ENCODE measurements at places on chromosomes 3 and 15.
A peak's percentile ranks its signal among the peaks of the same experiment; 100 is the strongest.

DNA sequence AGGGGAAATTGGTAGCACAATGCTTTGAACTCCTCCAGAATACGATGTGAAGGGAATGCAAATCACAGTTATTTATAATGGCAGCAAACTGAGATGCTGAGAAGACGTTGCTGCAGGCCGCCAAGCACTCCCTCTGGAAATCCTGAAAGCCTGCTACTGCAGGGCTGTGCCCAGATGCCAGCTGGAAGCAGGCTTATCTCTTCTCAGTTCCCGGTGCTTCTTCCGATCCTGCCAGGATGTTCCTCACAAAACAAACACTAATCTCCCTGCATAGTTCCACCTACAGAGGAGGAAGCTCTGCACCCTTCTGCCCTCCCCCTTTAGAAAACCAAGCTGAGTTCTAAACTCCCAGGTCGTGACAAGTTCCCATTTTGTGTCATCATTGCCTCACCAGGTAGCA lies 201.7 kb upstream of the BCL6 start:
- DNase-seq = no peak

DNA sequence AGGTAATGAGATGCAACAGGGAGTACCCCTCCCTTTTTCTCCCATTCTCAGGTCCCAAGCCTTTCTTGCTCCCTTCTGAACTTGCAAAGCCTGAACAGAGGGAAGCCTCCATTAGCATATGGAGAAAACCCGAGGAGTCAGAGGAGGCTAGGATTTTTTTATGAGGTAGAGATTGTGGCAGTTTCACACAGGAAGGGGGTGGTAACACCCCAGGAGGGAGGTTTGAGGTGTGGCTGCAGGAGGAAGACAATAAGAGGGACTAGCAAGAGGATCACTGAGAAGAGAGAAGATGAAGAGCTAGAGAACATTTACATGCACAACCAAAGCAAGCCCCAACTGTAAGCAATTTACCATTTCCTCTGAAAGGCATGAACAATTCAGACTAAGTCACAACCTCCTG lies 322.7 kb downstream of the SV2B start:
- DNase-seq = no peak

DNA sequence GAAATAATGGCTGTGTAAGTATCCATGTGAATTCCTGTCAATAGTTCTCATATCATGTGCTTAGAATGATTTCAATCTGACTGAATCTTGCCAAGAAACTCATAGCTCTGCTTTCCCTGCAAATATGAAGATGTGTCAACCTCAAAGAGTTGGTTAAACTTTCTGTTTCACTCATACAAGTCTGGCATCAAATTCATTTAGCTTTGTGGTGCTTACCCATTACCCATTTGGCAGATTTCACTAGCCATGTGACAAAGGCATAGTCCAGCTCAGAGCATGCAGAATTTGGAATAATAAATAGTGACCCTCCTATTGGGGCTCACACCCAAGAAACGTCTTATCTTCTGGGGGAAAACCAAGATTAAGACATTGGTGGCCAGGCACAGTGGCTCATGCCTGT lies 256.6 kb upstream of the TPRG1 start:
- no peak for DNase-seq

DNA sequence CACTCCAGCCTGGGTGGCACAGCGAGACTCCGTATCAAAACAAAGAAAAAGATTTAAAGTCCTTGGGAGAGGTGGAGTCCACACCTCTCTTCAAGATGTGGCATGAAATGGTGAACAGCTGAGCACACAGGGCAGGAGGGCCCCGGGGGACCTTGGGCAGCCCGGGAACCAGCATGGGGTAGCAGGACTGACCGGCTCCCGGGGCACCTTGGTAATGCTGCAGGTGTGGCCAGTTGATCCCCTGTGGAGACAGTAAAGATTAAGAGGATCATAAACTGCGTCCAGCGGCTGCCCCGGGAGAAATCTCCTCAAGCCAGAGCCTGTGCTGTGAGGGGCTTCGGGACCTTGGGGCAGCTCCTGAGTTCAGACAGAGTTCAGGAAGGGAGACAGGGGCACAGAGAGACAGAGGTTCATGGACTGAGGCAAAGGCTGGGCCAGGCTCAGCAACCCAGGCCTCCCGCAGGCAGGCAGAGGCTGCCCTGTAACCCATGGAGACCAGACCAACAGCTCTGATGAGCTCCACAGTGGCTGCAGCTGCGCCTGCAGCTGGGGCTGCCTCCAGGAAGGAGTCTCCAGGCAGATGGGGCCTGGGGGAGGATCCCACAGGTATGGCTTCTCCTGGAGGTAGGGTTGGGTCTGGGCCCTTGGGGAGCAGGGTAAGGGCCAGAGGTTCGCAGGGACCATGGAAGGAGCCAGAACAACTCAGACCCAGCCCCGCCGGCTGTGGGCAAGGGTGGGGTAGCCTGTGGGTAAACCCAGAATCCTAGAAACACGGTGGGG lies at the start of gene NR2E3:
NR2E3 (plus strand) TSS at position 299 of the 780 bp plus-strand sequence; CDS start at position 489, 190 bp downstream.
- DNase-seq = no peak

DNA sequence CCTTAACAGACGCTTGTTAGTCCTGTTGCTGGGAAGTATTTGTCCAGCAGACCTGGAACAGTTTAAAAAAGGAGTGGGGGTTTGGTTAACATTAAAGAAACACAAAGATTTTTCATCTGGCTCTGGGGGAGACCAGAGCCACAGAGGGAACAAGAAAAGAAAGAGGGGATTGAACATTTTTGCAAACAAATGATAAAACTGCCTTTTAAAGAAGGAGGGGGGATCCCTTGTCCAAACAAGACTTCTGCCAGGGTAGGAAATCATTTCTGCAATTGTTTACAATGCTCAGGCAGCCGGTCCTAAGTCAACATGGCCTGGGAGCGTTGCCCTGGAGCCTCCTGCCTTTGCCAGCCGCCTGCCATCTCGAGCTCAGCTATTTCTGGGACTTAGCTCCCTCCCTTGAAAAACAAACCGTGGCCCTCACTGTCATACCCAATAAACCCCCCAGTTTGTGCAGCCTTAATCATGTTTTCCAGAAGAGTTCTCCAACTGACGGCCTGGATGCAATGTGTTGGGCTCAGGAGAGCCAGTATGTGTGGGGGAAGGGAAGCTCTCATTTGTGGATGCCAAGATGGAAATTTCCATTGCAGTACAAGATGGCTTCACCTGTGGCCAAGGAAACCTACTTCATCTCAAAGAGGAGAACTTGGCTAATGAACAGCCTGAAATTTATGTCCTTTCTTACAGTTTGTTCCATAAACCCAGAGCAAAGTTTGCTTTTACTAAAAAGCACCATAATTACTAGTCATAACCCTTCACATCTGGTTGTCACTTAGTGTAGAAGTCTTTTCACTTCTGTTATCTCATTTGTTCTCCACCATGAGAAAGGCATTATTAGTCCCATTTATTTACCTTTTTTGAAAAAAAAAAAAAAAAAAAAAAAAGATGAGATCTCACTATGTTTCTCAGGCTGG lies 75.9 kb upstream of the RNU6-1 start:
- DNase-seq = no peak

DNA sequence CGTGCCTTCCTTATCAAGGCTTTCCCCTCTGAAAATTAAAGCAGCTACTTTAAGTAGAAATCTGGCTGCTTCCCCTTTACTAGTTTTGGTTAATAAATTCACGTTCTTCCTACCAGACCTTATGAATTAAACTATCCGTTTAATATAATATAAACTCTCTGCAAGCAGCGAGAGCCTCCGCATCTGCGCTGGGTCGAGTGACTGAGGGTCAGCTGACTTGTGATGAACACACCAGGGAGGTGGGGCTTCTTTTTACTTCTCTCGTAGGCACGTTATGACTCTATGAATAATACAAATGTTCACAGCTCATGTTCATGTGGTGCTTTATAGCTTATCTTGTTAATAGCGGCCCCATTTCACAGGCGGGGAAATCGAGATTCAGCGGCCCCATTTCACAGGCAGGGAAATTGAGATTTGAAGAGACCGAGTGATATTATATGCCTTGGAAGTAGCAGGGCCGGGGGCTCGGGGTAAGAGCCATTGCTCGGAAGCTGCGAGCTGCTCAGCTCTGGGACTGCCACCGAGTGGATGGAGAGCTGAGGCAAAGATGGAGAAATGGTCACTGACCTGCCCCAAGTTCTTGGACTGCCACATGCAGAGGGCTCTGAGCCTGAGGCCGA lies 8.3 kb downstream of the MUC4 start:
- DNase-seq = no peak

DNA sequence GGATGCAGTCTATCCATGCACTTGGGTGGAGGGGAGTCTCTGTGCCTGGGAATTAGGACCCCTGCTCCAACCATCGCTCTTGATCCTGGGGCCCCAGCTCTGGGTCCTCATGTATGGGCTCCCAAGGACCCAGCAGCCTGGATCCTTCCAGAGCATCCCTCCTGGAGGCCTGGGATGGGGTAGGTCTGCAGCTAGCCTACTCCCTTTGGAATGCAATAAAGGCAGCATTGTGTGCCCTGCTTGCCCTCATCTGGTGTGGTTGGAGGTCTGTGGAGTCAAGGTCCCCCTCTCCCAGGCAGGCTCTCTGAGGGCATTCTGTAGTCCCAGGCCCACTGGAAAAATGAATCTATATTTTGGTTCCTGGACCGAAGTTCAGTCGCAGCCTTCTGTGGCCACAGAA lies 15.0 kb upstream of the SLC28A1 start:
- DNase-seq = no peak

- DNase-seq = no peak
Observed at GRCh38 chr3:30167541-30168011, 438.8 kb upstream of the TGFBR2 start.

GRCh38 chr3:185175370-185175987 lies 22.6 kb upstream of the C3orf70 start:
- peak; percentile 15 for DNase-seq

- DNase-seq = no peak
Observed at GRCh38 chr3:46693038-46693891, at the start of gene ALS2CL. ALS2CL (minus strand) TSS chr3:46693679; CDS start chr3:46689440, 4,239 bp downstream.

DNA sequence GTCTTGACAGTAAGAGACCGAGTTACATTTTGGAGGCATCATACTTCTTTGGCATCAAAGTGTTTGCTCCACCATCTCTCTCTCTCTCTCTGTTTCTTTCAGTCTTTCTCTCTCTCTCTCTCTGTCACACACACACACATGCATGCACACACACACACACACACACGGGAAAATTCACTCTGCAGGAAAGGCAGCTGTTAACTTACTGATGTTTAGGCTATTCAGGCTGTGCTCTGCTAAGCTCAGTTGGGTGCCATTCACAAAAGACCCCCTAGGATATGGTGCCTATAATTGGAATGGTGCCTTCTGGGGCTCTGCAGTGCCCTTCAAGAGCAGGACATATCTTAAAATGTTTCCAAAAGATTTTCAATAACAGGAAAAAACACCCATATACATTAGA lies 78.2 kb downstream of the KCNH8 start:
- DNase-seq = no peak
